ENCODE measurements at places on chromosomes 13 and 19. TPM values are rescaled to one million over a fixed set of nuclear protein-coding genes. Genes with fewer than 3 reads are reported as not detected.

GRCh38 chr19:41098762-41099161, 10.5 kb downstream of the CYP2A13 start:
- DNase-seq = no peak

DNA sequence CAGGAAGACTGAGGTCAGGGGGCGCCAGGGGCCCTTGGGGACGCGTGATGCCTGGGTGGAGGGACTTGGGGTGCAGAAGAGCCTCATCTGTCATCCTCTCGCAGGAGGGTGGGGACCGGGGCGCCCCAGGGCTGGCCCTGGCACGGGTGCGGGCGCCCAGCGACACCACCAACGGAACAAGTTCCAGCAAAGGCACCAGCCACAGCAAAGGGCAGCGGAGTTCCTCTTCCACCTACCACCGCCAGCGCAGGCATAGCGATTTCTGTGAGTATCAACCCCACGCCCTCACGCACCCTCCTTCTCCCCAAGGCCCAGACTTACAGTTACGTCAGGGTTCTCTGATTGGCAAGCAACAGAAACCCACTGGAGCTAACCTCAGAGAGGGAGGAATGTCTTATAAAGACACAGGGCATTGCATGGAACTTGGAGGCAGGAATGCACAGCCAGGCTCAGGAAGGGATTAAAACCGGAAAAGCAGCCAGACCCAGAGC, 29.4 kb downstream of the MARK4 start:
- DNase-seq = no peak

- no peak for DNase-seq
Observed at GRCh38 chr13:110328573-110328972, 21.5 kb downstream of the COL4A2 start.

DNA sequence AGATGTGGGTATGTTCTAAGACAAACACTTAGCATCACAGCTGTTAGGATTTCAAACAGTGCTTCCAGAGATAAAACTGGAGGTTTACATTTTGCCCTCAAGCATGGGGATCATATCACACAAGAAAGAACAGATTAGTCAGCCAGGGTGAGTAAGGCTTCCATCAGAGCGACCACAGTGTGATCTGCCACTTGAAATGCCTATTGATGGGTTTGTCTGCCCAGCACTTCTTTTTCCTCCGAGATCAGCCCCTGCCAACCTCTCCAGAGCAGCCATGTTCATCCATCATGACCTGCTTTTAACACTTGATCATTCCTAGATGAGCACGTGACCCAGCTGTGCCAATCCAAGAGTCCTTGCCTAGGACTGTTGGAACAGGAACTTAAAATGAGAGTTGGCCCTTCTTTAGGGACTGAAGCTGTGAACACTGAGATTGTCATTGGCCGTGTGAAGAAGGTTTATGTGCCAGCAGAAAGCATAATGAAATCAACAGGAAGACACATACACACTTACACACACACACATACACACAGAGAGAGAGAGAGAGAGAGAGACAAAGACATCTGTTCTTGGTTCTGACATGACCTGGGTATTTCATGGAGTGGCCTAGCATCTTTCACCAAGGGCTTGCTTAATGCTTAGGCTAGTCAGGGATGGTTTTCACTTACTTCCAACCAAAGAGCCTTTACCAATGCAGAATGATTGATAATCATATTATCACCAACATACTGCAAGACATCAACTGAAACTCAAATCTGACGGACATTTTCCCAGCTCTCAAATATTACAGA, 5.2 kb upstream of the CEBPG start:
- no peak for DNase-seq

The TBC1D4 gene
- 36.4 TPM for total RNA-seq

The COL4A2 gene
- total RNA-seq = not detected

The CRB3 gene
- 0.46 TPM for total RNA-seq

GRCh38 chr13:101242720-101243119, 173.6 kb downstream of the NALCN start:
- no peak for DNase-seq

The PODNL1 gene
- not detected for total RNA-seq

The KLK3 gene
- total RNA-seq = not detected

- DNase-seq = no peak
Observed at GRCh38 chr19:33938821-33939220, 142.2 kb downstream of the KCTD15 start.

DNA sequence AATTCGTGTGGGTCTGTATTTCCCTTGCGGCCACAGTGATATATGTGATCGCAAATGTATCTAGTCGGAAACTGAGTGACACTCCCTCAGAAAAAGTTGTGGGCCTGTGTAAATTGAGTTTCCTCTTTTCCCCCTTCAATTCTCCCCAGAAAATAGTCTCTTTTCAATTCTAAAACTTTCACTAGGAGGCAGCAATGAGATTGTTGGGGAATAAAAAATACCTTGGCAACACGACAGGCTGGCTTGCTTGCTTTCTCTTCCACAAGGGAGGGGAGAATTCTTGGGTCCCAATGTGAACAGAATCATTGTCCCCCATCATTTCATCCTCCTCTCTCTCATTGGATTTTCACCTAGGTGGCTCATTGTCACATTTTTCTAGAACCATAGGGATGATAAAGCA, 3.7 kb upstream of the SOX21 start:
- DNase-seq = no peak
